ENCODE measurements at places on chromosomes 3 and 15.

DNA sequence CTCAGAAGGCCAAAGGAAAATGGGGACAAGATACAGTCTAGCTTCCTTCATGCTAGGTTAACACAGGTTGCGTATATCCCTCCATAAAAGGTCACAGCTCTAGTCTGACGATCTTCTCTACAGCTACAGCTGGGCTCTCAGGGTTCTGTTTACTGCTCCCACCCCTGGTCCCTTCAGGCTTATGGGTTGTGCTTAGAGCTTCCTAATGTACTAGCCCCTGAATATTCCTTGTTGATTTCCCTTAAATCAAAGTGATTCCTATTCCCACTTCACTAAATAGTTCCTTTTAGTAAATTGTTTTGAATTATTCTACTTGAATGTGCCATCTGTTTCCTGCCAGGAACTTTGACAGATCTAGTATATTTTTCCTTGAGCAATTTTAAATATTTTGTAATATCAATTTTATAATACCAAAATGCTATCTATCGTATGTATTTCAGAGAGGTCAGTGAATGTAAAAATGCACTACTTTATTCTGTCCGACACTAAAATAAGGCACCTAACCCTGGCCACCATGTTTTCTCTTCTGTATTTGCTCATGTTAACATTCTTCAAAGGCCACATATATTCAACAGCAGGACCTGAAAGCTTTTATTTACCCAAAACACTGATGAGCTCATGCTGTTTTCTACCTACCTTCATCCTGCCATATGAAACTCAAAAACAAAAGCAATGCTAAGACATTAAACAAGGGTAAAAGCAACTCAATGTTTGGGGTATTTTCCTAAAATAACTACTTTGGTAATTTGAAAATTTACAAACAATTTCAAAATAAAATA, 92.8 kb upstream of the TGFBR2 start:
- DNase-seq: no peak

DNA sequence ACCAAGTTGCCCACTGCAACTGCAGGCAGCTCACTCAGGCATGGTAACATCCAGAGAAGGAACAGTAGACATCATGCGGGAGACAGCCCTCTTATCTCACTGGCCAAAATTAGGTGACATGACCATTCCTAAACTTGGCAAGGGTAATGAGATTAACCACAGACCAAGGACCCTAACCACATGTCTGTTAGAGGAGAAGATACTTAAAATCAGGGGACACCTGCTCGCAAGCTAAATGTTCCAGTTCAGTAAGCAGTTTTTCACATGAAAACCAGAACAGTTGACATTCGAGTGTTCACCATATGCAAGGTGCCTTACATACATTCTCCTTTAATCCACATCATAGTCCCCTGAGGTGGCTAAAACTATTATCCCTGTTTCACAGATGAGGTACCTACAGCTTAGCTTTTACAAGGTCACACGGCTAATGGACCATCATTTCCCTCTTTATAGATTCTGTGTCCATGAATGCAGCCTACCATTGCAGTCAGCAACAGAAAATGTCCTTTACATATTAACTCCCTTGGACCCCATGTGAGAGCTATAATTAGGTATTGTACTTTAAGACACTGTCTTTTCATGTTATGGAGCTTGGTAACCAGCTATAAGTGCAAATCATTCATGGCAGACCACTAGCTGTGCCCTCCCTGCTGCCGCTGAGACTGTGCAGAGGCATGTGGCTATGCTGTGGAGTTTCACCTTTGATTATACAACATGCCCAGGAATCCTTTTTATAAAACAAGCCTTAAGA, 154.1 kb downstream of the LIPC start:
- no peak for DNase-seq

DNA sequence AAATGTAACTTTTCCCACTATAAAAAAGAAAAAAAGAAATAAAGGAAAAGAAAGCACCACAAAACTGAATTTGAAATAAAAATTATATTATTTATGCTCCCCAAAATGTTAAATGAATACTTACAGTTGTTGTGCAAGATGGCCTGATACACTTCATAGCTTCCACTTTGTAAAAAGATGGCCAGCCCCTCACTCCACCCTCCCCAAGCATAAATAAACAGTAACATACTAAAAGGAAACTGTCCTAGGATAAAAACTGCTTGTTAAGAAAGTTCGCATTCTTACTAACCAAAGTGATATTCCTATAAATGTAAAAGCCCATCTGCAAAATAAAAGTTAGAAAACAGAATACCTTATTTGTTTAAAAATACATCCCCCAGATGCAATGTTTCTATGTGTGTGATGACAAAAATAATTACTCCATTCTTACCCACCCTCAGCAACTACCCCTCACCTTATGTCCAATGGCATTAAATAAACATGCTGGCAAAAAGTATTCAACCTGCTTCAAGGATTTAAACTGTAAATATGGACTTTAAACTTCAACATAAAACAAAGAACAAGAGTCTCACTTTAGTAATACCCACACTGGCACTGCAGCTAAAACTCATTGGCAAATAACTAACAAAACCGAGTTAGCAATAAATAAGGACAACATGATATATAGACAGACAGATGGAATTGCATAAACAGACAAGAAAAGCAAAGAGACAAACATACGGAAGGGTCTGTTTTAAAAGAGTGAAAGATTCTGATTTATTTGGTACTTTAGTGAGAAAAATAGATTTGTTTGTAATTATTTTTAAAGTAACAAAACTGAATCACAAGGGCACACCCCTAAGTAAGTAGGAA, 47.7 kb downstream of the ZBTB20 start:
- no peak for DNase-seq

- DNase-seq: no peak
Observed at GRCh38 chr3:61612211-61613194, 51.1 kb downstream of the PTPRG start.

DNA sequence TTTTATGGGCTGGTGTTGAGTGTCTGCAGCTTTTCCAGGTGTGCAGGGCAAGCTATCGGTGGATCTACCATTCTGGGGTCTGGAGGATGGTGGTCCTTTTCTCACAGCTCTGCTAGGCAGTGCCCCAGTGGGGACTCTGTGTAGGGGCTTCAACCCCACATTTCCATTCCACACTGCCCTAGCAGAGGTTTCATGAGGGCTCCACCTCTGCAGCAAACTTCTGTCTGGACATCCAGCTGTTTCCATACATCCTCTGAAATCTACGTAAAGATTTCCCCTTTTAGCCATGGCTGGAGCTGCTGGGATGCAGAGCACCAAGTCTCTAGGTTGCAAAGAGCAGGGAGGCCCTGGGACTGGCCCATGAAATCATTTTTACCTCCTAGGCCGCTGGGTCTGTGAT, 11.6 kb downstream of the RFX7 start:
- DNase-seq: no peak

GRCh38 chr3:47855461-47856383, 52.8 kb downstream of the DHX30 start:
- DNase-seq: no peak

DNA sequence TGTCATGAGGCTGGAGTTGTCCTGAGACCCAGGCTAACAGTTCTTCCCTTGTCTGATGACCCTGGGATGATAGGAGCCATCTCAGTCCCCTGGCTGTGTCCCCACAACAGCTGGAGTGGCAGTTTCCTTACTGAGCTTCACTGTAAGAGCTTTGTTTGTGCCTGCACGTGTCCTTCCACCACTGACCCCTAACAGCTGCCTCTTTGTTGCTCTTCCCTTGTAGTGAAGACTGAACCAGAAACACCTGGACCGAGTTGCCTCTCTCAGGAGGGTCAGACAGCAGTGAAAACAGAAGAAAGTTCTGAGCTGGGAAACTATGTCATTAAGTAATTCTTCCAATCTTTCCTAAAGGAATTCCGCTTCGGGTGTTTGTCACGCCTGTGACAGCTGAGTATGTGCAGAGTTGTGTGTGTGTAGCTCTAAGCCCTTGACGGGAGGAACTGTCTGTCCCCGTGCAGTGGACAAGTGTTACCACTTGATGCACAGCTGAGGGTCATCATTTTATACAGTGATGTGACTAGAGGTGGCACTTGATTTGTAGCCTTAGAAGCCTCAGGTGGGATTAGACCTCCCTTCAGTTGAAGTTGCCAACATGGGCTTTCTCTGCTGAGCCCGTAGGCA, 25.0 kb downstream of the MAP6D1 start:
- no peak for DNase-seq

DNA sequence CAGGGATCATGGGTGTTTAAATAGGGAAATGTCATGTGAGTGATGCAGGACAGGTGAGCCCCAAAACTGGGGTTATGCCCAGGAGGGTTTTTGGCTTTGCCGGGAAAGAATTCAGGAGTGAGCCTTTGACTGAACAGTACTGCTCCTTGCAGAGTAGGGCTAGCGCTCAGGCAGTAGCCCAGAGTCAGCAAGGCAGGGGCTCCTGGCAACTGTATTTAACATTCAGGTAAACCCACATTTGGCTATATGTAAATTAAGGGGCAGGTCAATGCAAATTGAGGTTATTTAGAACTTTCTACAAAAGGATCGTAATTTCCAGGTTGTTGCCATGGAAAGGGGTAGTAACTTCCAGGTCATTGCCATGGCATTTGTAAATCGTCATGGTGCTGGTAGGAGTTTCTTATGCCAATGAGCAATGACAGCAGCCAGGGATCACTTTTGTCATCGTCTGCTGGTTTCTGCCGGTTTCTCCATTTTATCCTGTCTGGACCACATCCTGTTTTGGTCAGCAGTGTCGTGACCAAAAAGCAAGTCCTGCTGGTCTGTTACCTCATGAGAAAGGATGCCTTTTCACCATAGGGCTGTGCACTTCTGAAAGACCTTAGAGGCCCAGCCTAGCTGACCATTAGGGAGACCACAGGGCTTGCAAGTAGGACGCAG, 24.3 kb downstream of the MTHFS start:
- peak; percentile 46 for DNase-seq

DNA sequence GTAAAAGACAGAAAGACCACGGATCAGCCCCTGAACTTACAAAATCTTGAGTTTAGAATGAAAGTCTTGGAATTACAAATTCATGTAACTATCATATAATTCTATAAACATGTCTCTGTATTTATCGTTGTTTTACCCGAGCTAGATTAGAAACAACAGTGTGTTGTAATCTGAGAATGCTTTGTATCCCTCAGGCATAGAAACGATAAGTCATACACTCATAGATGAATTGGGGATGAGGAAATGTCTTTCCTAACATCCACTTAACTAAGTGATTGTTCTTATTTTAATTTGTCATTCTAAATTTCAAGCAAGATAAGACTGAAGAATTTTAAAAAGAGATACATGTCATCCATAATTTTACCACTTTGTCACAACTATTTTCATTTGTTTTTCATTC, 165.3 kb downstream of the RYR3 start:
- DNase-seq: no peak

- no peak for DNase-seq
Observed at GRCh38 chr3:66633402-66634381, 132.9 kb upstream of the LRIG1 start.

GRCh38 chr3:197487911-197488391, 67.8 kb downstream of the BDH1 start:
- DNase-seq: no peak

- no peak for DNase-seq
Observed at GRCh38 chr3:138042043-138042442, 32.1 kb downstream of the CLDN18 start.

GRCh38 chr15:45710657-45711056, 75.8 kb downstream of the SQOR start:
- no peak for DNase-seq

- DNase-seq: no peak
Observed at GRCh38 chr15:80234883-80235282, 17.1 kb downstream of the CTXND1 start.

DNA sequence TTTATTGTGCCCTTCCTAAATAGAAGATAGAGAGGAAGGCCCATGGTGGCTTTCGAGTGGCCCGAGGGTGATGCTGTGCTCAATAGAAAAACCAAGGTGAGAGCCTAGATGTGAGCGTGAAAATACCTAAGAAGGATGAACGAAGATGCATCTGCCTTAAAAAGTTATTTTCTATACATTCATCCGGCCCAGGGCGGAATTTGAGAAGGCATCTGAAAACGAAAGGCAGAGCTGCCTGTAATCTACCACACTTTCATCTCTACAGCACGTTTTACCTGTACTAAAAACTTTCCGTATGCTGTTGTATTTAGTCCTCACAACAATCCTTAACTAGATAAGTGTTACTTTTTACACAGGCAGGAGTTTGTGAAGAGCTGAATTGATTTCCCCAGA, 1.4 kb downstream of the DUT start:
- no peak for DNase-seq

- DNase-seq: no peak
Observed at GRCh38 chr3:99250272-99250671, 348.8 kb upstream of the DCBLD2 start.

DNA sequence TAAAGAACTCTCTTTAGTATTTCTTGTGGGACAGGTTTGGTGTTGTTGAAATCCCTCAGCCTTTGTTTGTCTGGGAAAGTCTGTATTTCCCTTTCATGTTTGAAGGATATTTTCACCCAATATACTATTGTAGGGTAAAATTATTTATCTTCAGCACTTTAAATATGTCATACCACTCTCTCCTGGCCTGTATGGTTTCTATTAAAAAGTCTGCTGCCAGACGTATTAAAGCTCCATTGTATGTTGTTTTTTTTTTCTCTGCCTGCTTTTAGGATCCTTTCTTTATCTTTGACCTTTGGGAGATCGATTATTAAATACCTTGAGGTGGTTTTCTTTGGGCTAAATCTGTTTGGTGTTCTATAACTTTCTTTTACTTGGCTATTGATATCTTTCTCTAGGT, 119.0 kb upstream of the TBC1D5 start:
- no peak for DNase-seq

DNA sequence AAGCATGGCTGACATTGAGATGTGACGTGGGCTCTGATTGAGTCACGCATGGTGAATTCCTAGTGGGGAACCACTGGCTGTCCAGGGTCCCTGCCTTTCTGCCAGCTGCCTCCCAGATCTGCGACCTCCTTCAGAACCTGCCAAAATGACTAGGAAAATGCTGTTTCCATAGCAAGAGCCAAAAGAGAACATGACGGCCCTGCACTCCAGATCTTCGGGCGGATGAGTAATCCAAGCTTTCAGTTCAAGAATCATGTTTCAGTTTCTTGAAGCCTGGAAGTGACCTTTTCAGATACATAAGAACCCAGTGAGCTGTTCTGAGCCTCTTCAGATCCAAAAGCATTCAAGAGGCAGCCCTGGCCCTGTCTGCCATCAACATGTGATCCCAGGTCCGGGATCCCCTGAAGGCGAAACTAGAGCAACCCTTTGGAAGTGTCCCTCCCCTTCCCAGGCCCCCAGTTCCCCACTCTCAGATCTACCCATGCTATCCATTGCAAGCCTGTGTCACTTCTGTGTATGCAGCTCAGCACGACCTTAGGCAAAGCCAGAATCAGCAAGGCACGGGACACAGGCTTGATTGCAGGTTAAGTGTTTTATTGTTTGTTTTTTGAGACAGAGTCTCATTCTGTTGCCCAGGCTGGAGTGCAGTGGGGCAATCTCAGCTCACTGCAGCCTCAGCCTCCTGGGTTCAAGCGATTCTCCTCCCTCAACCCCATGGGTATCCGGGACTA, 19.7 kb downstream of the ANKRD63 start:
- DNase-seq: no peak

- peak; percentile 85 for DNase-seq
Observed at GRCh38 chr15:81296673-81297072, 27.3 kb downstream of the STARD5 start.

Measured in GDM1 (cell line).